Activated naive CD8-positive, alpha-beta T cell treated with anti-CD3 and anti-CD28 coated beads for 36 hours (primary cell): ENCODE measurements at places on chromosomes 4 and X. TPM values are rescaled to one million over a fixed set of nuclear protein-coding genes. Genes with fewer than 3 reads are reported as not detected.

DNA sequence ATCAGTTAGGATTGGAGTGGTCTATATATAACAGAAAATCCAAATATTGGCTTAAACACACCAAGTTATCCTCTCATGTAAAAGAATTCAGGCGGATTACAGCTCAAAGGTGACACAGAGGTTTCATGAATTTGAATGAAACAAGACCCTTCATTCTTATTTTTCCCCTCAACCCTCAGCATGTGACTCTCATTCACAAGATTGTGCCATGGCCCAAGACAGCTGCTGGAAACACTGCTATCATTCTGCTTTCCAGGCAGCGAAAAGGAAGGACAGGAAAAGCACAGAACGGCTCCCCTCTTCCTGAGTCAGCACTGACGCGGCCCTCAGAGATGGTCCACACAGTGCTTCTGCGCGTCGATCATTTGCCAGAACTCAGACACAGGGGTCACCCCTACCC is 891.0 kb upstream of the FRG1 start:
- no peak for DNase-seq

DNA sequence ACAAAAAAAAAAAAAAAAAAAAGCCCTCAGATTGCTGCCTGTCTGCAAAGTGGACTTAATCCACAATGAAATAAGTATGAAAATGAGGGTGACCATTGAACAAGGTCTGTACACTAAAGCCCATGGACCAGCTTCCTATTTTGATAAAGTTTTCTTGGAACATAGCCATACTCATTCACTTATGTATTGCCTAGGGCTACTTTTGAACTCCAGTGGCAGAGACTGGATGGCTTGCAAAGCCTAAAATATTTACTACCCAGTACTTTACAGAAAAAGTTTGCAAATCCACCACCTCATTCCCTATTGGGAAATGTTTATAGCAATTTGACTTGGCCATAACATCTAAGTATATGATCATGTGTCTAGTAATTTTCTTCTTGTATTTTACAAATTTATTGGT is 481.7 kb downstream of the NAF1 start:
- no peak for DNase-seq

GRCh38 chrX:53251307-53251706 is 26.3 kb upstream of the KDM5C start:
- DNase-seq: no peak

RTL9 gene
- total RNA-seq: not detected

DNA sequence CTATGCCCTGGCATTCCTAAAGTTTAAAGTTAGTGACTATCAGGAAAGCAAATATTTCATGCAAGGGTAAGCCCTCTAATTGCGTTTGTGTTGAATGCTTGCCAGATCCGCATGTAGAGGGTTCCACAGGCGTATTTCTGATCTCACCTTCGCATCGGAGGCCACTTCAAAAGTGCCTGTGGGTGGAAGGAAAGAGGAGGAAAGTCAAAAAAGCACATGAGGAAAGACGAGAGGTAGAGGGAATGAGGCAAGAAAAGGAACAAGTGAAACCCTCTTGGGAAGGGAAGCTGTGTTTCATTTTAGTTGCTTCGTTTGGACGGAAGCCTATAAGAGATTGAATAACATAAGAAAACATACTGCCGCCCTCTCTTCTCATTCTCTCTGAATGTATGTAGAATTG is 628.8 kb downstream of the SPRY1 start:
- DNase-seq: no peak

- no peak for DNase-seq
Measured at GRCh38 chr4:57424232-57424897, 314.2 kb upstream of the IGFBP7 start.

DNA sequence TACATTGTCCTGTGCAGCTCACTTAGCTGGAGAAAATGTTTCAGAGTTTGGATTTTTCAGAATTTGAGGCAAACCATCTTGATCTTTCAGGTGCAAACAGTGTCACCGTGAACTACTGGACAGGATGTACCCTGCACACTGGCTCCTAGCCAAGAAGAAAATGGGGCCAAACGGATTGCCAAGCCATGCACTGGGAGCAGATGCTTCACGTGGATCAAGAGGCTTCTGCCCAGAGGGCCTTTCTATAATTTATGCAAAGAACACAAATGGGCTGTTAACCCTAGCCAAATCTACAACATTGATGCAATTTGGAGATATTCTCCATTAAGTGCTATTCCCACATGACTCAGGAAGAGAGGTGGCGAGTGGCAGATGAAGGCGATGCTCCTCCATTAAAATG is 46.9 kb upstream of the ATP8A1 start:
- DNase-seq: no peak

- peak; percentile 3 for DNase-seq
Measured at GRCh38 chrX:120358737-120359456, 3.0 kb upstream of the ATP1B4 start.

DNA sequence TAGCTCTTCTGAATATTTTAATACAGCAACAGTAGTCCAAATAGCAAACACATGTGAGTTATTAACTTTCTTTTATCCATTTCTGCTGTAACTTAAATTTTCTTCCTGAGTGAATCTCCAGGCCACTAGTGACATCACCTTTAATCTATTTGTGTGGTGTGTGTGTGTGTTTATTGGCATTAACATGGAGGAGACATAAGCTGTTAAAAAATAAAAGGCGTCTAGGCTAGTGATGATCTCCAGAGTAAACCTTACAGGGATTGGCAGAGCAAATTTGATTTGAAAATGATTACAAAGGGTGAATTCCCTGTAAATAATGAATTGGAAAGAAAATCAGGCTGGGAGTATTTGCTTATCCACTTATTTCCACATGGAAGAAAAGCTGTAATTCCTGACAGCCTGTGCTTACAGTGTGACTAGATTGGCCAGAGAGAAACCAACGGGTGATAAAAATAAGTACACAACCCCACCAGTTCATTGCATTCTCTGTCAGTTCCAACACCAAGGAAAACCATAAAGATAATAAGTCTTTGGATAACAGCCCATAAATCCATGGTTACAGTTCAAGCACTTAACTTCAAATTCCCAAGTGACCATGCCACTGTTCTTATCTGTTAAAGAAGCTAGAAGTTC is 186.1 kb downstream of the ENOX2 start:
- no peak for DNase-seq
